T-helper 1 cell (primary cell): ENCODE measurements at places on chromosomes 7 and 10.

DNA sequence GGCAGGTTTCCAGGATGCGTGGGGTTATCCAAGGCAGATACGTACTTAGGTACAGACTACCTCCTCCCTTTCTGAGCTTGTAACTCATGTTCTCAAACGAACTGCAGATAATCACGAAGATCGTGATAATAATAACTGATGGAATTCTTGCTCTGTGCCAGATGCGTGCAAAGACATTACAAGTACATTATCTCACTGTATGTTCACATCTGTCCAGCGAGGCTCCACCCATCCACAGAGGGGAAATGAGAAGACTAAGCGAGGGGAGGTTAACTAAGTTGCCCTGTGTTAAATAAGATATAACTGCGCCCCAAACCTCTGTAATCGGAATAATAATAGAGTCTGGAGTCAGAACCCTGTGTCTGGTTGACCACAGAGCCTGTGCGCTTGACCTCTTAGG is 1.9 kb downstream of the GALNT17 start:
- DNase-seq, result no peak

DNA sequence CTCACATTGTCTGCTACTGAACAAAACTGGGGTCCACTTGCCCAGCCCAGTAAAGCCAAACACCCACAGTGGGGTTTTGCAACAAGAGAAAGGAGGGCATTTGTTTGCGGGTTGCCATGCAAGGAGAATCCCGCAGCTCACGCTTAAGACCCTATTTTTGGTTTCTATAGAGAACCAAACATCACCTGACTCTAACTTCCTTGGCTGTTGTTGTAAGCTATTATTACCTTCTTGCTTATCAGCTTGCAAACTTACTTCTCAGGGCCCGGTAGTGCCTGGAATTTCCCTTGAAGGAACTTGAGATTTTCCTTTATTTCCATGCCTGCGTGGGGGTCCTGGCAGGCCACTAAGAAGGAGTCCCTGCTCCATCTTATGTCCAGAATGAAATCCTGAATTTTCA is 20.7 kb downstream of the IFIT3 start:
- DNase-seq, result no peak

DNA sequence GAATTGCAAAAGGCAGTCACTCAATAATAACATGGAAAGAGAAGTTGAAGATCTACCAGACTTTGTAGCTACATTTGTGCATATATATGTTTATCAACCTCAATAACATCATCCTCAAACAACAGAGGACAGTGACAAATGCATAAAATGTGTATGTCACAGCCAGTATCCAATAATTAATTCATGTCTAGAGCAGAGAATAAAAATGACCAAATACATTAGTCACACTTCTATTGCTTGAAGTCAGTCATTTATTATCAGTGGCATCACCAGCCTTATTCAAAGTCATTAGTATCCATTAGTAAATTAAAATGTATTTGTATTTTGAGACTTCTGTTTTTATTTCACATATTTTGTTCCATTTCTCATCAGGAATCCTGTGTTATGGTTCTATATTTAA is 852.8 kb downstream of the XPNPEP1 start:
- no peak for DNase-seq

DNA sequence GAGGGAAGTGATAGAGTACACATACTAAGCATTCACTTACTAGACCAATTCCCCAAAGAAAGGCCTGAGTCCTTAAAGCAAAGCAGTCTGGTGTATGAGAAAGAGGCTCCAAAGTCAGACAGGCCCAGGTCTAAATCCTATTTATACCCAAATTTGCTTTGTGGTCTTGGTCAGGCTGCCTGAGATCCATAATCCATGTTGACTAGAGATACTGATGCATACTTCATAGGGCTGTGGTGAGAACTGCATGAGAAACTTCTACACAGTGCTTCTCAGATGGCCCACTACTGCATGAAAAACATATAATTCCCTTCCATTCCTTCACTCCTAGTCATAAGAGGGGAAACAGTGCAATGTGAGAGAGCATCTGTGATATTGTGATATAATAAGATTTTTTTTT is 81.6 kb upstream of the SP4 start:
- no peak for DNase-seq

DNA sequence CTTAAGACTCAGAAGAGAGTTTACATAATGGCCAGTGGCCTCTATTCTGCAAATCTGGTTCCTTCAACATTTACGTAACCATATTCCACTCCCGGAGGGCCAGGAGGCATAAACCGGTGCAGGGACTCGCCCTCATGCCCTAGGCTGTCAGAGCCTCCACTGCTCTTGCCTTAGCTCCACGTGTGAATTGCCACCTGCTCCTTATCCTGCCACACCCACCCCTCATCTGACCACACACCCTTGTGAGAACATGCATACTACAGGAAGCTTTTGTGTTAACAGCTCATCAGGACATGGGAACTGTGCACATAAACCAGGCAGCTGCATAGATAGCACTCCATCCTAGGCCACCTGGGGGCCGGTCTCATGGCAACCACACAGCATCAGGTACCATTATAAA is 146.7 kb upstream of the PFKP start:
- DNase-seq, result no peak

DNA sequence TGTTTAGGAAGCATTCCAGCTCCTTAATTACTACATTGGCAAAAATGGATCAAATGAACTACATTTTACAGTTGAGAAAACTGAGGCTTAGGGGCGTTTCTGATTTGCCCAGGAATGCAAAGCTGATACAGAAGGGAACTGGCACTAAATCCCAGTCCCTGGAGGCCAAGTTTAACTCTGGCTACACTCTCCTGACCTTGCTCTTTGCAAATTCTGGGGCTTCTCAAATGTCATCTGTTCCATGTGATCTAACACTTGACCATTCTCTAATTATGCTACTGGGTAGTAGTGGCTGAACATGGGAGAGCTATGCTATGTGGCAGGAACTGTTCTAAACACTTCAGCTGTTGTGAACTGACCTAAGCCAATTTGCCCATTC is 11.3 kb upstream of the HABP2 start:
- DNase-seq, result no peak

DNA sequence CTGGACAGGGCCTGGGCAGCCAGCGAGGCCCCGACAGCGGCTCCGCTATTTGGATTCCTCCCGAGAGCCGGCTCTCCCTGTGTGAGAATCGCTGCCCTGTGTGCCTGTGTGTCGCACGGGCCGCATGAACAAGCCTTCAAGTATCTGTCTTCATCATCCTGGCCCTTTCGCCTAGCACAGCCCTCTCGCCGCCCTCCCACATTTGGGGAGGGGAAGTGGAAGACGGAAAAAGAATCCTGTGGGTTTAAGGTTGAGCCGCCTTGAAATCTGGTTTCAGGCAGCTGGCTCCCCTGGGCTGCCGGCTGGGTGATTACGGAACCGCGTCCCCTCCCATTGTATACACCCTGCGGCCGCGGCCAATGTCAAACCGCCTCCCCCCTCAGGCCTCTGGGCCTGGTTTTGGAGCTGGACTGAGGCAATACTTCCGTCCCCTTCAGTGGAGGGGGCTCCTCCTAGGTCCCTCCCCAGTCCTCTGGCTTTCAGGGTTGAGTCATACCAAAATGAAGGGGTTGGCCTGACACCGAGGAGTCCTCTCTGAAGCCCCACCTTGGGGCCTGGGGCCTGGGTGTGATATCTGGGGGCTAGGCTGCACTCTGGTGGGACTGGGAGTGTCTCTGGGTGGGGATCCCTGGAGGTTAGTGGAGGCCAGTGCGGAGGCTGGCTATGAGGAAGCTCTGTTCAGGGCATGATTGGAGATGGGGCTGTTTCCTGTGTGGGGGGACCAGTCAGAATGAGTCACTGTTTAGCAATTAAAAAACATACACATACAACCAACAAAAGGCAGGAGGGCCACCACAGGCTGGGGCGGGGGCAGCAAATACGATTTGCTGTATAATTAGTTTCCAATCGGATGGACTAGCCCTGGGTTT is 1.7 kb downstream of the TRIM8 start:
- DNase-seq, result peak; percentile 62

- no peak for DNase-seq
These were observed 4.3 kb downstream of the SVIL start for GRCh38 chr10:29630205-29631048.

DNA sequence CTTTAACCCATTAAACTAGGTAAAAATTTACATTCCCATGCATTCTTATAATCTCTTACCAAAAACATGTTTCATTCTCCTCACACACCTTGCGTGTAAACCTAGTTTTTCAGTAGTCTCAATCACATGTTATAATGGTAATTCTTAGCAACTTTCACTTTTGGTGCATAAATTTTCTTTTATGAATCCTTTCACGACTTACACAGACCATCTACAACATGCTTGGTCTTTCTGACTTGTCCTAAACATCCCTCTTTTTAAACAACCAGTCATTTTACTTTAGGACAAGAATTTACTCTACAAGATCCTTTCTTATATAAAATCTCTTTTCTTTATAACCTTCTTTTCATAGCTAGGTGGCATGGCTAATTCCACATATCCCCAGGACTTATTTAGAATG is 25.8 kb downstream of the FBXL13 start:
- DNase-seq, result no peak

DNA sequence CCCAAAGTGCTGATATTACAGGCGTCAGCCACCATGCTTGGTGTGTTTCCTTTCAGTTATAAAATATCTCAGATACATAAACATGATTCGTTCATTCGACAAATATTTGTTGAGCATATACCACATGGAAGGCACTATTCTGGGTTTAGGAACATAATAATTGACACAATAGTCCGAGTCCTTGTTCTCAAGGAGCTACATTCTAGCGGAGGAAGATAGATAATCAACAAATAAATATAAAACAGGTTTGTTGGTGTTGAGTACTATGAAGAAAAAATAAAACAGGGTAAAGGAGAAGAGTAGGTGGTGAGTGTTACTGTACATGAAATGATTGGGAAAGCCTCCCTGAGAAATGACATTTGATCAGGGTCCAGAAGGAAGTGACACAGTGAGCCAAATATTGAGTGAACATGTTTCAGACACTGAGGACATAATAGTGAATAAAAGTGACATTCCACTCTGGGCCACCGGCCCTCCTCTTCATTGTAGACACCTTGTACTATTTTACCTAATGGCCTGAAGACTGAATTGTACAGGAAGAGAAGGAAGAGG is 6.9 kb upstream of the HILPDA start:
- DNase-seq, result no peak

DNA sequence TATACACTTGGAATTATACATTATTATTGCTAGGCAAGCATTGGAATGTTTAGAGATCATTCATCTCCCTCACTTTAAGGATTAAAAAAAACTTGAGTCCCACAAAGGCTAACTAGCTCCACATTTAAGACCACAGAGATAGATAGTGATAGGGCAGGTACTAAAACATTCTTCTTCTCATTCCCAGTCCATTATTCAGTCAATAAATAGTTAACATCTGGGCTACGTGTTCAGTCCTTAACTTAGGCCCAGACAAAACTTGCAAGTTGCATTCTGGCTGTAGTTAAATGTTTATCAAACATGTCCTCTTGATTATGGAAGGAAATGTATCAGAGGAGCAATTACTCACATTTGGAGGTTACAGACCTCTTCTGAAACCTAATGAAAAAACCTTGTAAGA is 2.4 kb downstream of the GNG11 start:
- DNase-seq, result no peak
